ENCODE measurements at places on chromosomes 13 and 19.

DNA sequence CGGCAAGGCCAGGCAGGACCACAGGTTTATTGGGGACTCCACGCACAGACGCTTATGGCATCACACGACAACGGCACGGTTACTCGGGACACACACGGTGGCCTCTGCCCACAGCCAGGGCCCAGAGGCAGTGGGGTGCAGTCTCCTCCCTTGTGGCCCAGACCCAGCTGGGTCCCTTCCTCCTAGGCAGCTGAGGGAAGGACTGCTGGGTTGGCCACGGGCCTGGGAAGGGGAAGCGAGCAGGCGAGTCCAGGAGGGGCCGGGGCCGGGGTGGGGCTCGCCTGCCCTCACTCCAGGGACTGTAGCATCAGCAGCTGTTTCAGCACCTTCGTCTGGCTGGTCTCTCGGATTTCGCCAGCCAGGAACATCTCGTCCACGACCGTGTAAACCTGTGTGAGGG lies 12.5 kb downstream of the AP2S1 start:
- no peak for DNase-seq

DNA sequence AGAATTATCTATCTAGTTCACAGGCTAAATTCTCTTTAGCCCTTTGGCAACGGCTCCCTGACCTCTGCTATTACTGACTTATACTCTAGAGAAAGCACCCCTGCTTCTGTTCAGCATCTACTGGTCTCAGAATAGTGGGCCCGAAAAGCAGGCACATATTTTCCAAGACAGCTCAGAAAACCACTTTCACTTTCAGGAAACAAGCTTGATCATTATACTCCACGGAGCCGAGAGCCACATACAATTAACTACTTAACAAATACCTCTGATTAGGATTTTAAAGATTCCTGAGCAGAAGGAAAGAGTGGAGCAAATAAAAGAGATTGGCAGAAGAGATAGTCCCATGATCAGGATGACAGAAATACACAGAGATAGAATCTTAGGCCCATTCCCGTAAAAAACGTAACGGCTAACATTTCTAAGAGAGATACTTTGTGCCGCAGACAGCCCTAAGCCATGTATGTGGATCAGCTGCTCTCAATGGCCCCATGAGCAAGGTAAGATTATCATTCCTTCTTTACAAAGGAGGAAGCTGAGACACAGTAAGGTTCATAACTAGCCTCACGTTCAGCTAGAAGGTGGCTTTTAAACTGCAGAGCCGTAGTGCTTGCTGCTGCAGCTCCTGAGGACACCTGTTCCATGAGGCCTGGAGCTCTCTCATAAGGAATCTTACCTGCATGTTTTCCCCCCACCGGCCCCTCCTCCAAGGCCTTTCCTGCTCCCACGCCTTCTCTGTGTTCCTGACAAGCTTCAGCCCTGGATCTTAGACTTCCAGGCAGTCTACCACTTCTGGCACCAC lies 227.2 kb downstream of the FOXO1 start:
- no peak for DNase-seq

GRCh38 chr19:55228403-55229031 lies at the start of gene TMEM86B:
Gene TMEM86B, minus strand, starts transcription at chr19:55228763. Its CDS starts 22 bp downstream, at chr19:55228741.
- DNase-seq, result no peak

- no peak for DNase-seq
Observed at GRCh38 chr19:7674010-7675005, 2.6 kb upstream of the MCEMP1 start.

GRCh38 chr19:39660661-39661060 lies 4.9 kb downstream of the LGALS16 start:
- no peak for DNase-seq

DNA sequence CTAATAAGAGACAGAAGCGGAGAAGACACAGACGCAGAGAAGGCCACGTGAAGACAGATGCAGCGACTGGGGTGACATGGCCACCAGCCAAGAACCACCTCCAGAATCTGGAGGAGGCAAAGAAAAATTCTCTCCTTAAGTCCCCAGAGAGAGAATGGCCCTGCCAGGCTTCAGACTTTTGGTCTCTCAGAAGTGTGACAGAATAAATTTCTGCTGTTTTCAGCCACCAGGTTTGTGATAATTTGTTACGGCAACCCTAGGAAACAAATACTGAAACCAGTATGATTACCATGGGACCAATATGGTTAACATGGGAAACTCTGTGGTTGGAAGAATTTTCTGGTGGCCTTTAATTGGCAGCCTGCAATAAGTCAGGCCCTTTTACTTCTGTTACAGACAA lies 63.9 kb upstream of the DOCK9 start:
- DNase-seq, result no peak
